Bronchial smooth muscle cell (primary cell): ENCODE measurements at places on chromosomes 11 and 22. TPM values are rescaled to one million over a fixed set of nuclear protein-coding genes. Genes with fewer than 3 reads are reported as not detected.

The QSER1 gene
- 7.2 and 10.6 TPM in 2 replicates for total RNA-seq

The ZP1 gene
- total RNA-seq, result 0.32 TPM in 1 of 2 replicates, not detected in the other

The OR4A5 gene
- not detected in 2 replicates for total RNA-seq

The MRGPRF gene
- total RNA-seq, result 28.7 and 33.5 TPM in 2 replicates

The OSBPL5 gene
- total RNA-seq, result 42.9 and 47.0 TPM in 2 replicates

The PDGFB gene
- total RNA-seq, result 0.16 and 0.43 TPM in 2 replicates

The CCDC81 gene
- 0.26 and 0.47 TPM in 2 replicates for total RNA-seq

The OR6T1 gene
- not detected in 2 replicates for total RNA-seq

The TCN2 gene
- total RNA-seq, result 12.3 and 14.3 TPM in 2 replicates

The CNTN5 gene
- total RNA-seq, result not detected in 2 replicates

The PRG3 gene
- total RNA-seq, result not detected in 2 replicates

The TRIM48 gene
- total RNA-seq, result not detected in 2 replicates

The PAX6 gene
- 0.34 and 0.63 TPM in 2 replicates for total RNA-seq

The APOL1 gene
- total RNA-seq, result 38.6 and 57.1 TPM in 2 replicates
